ENCODE measurements at places on chromosomes 6 and 20. TPM values are rescaled to one million over a fixed set of nuclear protein-coding genes. Genes with fewer than 3 reads are reported as not detected.

GPR63 gene
- under 0.01 TPM for total RNA-seq

KCNK5 gene
- not detected for total RNA-seq

DBNDD2 gene
- 6.4 TPM for total RNA-seq

RNF144B gene
- 13.9 TPM for total RNA-seq

GRCh38 chr6:132763269-132763668 lies 5.6 kb upstream of the VNN2 start:
- DNase-seq: no peak

DNA sequence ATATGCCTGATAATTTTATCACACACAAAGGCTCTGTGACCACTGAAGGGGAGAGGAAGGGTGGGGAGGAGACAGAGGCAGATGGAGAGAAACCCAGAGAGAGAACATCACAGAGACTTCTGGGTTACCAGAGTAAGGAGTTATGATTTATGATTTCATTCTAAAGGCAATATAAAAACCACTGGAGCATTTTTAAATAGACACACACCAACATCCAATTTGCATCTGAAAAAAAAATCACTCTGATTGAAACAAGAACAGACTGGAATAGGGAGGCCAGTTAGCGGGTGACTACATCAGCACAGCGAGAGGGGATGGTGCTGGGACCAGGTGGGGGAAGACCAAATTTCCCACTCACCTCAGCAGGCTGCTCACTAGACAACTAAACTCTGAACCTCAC lies 104.8 kb downstream of the AGPAT4 start:
- no peak for DNase-seq

- DNase-seq: no peak
Measured at GRCh38 chr6:150915880-150916265, 50.4 kb downstream of the MTHFD1L start.

DNA sequence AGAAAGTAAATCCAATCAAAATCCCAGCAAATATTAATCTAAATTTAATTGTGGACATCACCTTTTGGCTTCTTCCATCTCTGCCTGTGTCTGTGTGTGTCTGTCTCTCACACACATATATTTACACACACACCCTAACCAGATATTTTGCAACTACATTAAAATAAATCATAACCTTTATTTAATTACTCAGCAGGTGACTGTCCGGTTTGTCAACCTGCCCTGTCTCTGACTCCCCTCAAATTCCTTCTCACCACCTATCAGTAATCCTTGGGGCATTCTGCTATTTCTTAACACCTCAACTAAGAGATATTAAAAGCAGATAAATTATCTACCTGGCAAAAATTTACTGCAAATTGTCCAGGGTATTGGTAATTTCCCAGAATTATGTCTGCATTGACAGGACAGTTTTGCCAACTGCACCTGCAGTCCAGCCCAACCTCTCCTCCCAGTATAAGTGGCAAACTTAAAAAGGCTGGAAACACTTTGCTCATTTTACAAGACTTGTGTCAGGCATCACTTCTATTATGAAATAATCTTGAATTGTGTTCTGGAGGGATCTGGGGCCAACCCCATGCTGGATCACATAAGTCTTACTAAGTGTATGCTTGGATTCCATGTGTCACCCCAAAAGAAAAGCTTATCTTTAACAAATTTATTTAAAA lies 216.1 kb downstream of the GMDS start:
- no peak for DNase-seq

DNA sequence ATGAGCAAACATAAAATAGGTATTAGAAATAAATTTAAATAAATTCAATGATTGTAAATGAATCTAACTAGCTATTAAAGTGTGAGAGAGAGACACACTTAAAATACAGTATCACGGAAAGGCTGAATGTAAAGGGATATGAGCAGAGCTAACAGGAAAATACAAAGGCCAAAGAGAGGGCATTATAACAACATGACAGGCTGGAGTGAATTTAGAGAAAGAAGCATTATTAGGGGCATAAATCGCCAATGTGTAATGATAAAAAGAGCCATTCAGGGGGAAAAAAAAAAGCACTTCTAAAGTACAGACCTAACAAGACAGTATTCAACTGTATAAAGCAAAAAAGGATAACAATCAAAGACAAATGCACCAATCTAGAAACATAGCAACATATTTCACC lies 28.1 kb downstream of the DACT2 start:
- DNase-seq: no peak

DNA sequence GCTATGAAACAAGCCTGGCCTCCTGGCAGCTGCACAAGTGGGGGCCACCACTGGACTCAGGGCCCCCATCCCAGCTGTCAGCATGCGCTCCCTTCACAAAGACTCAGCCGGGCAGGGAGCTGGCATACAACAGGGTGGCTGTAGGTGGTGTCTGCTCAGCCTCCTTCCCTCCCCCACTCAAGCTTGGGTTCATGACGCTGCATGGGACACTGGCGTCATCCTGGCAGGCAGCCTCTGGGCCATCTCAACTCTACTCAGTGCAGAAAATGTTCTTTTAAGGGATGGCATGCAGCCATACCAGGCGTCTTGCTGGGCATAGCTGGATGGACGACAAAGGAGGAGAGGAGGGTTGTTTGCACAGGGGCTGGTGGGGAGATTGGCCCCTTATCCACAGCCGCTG lies 30.5 kb downstream of the SAYSD1 start:
- no peak for DNase-seq

- no peak for DNase-seq
Measured at GRCh38 chr6:47106216-47106615, 64.1 kb upstream of the ADGRF1 start.

DNA sequence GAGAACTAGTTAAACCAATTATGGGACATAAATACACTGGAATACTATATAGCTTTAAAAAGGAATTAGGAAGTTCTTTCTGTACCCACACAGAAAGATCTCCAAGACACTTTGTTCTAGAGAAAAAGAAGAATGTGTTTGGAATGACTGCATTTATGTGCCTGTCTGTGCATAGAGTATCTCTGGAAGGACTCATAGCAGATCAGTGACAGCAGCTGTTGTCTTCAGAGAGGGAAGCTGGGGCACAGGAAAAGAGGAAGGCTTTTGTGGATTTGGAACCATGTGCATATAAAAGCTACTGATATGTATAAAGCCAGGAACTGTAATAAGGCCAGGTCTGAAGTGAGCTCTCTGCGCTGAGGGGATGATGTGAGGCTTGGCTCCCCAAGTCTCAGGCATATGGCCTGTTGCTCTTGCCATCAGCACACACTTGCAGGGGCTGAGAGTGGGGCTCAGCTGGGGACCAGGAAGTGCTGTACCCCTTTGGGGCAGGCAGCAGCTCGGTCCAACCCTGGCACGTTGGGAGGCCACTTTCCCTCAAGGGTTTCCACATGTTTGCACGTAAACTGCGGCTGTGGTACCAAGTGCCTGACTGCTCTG lies 31.8 kb upstream of the CCDC167 start:
- DNase-seq: no peak

GRCh38 chr6:166515072-166515810 lies 71.2 kb downstream of the RAMACL start:
- DNase-seq: peak; percentile 75

- no peak for DNase-seq
Measured at GRCh38 chr6:25682324-25682723, 30.3 kb downstream of the SCGN start.

DNA sequence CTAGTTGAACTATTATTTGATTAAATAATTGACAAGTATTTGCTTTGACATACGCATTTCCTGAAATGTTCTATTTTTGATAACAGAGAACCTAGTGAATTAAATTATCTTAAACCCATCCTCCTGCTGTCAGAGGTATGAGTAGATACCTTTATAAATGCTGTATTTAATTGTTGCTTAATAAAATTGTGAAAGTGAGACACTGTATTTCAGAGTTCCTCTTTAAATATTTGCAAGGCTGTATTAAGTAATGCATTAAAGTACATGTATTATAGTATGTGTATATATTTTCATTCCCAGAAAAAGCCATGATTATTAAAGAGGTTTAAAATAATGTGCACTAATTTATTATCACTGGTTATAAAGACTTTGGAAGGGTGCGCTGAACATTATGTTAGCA lies 483.8 kb downstream of the TFAP2B start:
- no peak for DNase-seq
